Fibroblast of skin of right quadriceps (primary cell): ENCODE measurements at places on chromosomes 5 and 9.

DNA sequence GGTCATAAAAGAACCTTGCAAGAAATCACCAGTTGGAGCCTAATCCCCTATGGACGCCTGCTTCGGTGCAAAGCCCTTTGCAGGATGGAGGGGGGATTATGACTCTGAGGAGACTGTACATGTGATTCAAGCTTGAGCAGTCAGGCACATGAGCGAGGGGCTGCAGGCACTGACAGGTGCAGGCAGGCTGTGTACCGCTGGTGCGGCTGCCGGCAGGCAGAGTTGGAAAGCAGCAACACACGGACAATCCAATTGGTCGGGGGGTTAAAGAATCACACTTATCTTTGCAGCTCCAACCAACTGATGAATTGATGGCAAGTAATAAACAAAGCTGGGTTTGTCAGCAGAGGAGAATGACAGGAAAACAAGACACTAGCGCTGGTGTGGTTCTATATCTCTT lies 5.7 kb downstream of the WHRN start:
- DNase-seq: no peak

DNA sequence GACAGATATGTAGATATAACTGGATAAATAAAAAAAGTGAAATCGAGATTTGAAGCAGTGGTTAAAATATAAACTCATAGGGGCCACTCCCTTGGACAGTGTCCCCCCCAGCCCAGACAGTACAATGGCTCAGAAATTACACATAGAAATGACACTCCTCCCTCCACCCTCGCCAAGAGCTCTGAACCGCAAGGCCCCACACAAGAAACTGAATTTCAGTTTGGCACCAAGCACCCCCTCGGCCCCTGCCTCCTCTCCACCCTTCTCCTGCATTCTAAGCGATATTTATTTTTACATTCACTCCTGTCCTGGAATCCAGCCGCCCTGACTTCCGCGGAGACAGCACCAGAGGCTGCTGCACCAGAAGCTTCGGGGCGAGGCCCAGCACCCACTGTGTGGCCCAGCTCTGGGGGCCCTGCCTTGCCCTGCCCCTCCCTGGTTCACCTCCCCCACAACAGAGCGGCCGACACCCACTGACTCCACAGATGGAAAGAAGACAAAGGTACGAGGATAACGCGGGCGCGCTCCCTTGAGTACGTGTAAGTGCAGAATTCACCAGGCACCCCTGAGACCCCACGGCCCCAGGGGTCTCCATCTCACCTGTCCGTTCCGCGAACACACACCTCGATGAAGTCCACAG lies 11.0 kb downstream of the STC2 start:
- no peak for DNase-seq

DNA sequence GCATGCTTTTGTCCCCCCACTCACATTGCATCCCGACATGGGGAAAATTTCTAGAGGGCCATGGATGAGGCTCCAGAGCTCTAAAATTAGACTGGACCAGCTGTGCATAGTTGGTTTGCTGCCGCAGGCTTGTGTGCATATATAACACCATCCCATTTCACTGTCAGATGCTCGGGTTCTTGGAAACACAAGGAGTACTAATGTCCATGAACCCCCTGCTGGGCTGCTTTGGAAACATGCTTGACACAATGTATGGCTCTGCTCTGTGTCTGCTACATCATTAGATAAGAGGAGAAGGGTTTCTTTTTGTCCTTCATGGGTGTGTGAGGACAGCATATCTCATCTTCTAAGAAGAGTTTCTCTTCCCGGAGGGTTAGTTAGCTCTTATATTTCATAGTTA lies 292.1 kb upstream of the RORB start:
- no peak for DNase-seq

GRCh38 chr5:34611464-34612415 lies 44.4 kb upstream of the RAI14 start:
- no peak for DNase-seq
